GM04503 (cell line): ENCODE measurements at places on chromosomes 7 and 10.

DNA sequence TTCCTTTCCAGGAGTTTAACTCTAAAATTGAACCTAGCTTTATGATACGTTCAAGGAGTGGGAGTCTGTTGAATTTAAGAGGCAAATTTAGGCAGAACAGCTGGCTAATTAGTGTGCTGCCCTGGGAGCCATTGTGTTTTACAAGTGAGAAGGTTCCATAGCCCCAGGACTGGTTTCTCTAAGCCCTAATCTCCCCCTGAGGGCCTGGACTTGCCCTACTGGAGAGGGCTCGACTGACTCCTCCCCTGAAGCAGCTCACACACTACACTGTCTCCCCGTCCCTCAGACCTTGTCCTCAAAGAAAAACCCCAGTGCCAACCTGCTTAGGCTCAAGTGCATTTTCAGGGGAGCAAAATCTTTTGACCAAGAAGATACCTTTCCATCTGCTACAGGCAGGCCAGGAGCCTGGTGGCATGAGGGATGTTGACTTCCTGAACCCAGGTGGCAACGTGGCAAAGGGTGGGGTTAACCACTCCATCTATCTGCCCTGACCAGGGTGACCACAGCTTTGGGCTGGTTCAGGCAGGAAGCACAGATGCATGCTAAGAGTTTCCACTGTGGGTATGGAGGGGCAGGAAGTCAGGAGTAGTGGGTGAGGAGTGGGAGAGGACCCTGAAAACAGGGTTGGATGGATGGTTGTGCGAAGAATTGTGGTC lies 68.9 kb upstream of the CARD11 start:
- no peak for DNase-seq

DNA sequence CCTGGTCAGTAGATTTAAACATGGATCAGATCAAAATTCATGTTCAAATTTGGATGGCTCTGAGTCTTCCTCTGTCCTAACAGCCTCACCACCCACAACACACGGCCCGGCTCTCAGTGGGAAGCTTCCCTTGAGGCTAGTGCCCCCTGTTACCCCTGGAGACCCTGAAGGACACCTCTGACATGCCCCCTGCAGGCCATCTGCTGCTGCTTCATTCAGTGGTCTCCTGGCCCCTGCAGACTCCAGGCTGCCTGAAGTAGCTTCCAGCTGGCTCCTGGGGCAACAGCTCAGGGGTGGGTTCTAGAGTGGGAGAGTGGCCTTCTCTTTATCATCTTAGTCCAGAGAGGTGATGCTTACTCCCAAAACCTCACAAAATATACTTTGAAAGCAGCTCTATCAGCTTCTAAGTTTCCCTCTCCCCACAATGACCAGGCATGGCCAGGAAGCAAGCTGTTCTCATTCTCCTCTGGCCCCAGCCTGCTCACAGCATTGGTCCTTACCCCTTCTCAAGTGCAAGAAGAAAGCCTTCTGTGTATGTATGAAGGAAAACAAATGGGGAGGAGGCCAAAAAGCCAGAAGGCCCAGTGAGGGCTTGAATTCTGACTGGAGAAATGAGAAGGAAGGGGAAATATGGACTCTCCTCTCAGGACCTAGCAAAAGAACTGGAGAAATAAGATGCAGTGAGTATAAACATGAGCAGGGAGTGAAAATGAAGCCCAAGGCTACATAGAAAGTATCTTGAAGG lies 189.6 kb upstream of the INHBA start:
- no peak for DNase-seq

DNA sequence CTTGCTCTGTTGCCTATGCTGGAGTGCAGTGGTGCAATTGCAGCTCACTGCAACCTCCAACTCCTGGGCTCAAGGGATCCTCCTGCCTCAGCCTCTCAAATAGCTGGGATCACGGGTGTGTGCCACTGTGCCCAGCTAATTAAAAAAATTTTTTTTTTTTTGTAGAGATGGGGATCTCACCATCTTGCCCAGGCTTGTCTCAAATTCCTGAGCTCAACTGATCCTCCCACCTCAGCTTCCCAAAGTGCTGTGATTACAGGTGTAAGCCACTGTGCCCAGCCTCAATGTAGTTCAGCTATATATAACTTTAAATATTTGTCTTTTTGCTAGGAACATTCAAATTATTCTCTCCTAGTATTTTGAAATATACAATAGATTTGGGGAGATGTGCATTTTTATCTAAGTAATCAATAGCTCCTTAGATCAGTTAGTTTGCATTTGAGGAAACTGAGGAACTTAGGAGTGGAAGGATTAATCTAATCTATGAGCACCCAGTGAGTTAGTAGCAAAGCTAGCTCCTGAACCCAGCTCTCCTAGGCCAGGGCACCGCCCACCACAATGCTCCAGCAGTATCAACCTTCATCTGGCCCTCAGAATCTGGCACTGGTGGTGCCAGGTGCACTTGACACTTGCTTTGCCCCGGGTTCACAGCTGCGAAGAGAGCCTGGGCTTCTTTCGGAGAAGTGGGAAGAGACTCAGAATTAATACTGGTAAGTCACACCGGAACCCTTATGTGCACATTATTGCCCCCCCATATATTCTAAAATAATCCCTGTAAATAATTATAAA lies 5.9 kb upstream of the LRMDA start:
- no peak for DNase-seq

DNA sequence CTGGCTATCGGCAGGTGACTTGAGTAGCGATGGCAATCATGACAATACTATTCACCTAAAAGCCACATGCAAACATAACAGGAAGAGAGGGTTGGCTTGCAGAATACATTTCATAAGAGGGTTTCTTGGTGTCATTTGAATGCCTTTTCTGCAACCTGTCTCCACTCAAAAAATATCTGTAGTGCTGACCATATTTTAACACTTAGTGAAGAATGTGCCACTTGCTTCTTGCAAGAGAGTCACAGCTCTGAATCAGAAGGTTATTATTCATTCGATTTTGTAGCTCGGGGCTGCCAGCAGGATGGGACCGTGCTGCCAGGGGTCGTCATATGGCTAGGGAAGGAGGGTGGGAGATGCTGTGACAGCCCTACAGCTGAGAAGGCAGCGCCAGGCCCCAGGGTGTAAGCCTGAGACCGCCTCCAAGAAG lies 152.0 kb upstream of the PITRM1 start:
- DNase-seq = peak; percentile 6

DNA sequence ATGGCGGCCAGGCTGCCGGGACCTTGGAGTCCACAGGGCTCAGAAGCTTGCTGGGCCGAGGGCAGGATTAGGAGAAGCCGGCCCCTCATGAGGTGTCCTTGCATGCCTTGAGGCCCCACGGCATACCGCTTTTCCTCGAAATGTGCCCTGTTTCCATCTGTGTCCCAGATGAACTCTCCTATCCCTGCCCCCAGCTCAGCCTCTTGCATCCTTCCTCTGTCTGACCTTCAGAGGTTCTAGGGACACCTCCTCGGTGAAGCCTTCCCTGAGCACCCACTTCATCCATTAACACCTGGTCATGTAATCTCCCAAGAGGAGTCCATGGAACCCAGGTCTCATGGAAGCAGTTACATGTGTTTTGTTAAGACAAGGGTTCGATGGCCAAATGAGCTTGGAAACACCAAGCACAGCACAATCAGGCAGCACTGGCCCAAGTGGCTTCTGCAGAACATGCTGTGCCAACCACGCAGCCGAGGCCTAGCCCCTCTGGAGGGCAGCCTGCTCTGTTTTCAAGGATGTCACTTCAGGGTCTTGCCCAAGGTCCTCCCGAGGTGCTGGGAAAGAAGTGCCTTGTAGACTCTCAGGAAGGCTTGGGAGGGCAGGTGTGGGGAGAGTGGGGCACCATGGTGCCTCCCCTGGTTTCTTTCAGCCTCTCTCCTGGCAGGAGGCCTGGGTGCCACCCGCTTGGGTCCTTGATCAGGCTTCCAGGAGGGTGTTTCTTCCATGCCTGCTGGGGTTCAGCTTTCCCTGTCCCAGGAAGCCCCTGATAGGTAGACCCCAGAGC lies 124.3 kb downstream of the NEURL1 start:
- no peak for DNase-seq

DNA sequence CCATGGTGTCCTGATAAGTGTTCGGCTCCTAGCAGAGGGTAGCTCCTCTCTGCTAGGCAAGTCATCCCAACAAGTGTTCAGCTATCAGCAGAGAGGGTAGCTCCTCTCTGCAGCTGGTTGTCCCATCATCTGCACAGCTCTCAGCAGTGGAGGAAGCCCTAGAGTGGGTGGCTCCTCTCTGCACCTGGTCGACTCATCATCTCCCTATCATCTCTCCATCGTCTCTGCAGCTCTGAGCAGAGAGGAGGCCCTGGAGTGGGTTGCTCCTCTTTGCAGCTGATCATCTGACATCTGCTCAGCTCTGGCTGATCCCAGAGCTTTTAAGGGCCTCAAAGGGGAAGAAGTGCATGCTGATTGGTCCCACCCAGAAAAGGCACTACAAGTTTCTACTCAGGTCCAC lies 199.9 kb upstream of the KMT2E start:
- DNase-seq = no peak

GRCh38 chr10:77622889-77623291 lies 14.7 kb downstream of the KCNMA1 start:
- no peak for DNase-seq

GRCh38 chr7:935164-935873 lies 19.2 kb downstream of the ADAP1 start:
- DNase-seq = no peak

- DNase-seq = no peak
These were observed 112.8 kb upstream of the KCND2 start for GRCh38 chr7:120160166-120160565.

DNA sequence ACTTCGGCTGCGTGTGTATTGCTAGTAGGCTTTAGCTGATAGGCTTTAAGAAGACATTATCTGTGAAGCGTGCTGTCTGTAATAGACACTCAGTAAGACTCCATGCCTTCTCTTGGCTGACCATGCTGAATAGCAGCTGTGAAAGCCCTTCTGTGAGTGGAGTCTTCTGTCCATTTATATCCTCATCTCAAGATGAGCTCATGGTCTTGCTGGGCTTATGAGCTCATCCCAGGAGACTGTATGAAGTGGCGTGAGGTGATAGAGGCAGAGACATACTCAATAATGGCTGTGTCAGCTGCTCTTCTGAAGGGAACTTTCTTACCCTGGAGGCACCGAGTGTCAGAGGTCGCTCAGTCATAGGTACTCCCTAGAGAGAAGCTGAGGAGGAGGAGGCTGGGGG lies 111.5 kb downstream of the SH2D4B start:
- DNase-seq = no peak

DNA sequence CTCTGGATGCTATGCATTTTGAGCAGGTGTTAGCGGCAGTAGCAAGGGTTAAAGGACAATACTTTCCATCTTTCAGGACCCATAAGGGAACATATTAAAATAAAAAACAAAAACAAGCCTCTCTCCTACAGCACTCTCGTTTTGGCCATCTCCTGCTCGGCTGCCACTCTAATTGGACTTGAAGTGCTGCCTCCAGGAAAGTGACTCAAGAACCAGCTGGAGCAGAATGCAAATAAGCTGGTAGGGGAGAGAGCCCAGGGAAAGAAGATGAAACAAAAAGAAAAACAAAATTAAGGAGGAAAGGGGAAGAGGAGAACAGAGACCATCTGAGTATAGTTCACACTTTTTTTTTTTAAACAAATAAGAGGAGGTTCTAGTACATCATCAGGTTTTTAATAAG lies 65.6 kb downstream of the HBP1 start:
- DNase-seq = no peak

- no peak for DNase-seq
These were observed 2.5 kb downstream of the TCF7L2 start for GRCh38 chr10:112952282-112953173.

DNA sequence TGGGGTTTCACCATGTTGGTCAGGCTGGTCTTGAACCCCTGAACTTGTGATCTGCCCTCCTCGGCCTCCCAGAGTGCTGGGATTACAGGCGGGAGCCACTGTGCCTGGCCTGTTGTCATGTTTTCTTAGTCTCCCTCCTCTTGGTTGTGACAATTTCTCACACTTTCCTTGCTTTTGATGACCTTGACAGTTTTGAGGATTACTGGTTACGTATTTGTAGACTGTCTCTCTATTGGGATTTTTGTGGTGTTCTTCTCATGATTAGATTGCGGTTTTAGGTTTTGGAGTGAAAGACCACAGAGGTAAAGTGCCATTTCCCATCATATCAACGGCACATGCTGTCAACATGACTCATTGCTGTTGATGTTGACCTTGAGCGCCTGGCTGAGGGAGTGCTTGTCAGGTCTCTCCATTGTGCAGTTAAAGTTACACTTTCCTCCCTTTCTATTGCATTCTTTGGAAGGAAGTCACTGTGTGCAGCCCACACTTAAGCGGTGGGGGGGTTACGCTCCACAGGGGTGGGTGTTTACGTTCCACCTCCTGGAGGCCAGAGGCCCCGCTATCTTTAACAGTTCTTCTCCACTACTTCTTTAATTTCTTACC lies 10.8 kb downstream of the NEURL1 start:
- DNase-seq = no peak

GRCh38 chr7:151088856-151089699 lies 2.8 kb downstream of the AGAP3 start:
- DNase-seq = no peak
